Stimulated activated CD8-positive, alpha-beta memory T cell treated with anti-CD3 and anti-CD28 coated beads, Interleukin-2, amount 100 ng/mL, for 1 hour (primary cell): ENCODE measurements at places on chromosomes 2 and 18.

- DNase-seq, result no peak
These were observed 1575.4 kb upstream of the NXPH2 start for GRCh38 chr2:140355511-140356090.

GRCh38 chr18:76565238-76566173 lies 70.5 kb upstream of the ZNF516 start:
- DNase-seq, result no peak

- no peak for DNase-seq
These were observed 54.2 kb downstream of the LTBP1 start for GRCh38 chr2:33000986-33001385.

DNA sequence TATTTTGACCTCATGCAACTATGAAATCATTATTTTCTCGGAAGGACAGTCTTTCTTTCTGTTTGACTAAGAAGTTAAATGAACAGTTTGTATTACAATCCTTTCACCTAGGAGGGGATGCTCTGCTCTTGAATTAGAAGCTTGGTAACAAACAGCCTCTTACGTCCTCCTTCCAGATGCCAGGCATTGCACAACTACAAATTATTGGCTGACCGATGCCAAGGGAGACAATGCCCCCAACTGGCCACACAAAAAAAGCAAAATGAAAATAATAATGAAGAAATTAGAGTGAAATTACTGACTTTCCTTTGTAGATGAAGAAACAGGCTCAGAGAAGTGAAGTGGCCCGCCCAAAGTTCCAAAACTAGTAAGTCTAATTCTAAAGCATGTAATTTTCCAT lies 177.9 kb downstream of the CYRIA start:
- DNase-seq, result no peak

- DNase-seq, result no peak
These were observed 9.6 kb downstream of the SERPINB8 start for GRCh38 chr18:63979409-63979920.

- DNase-seq, result no peak
These were observed 40.3 kb downstream of the CYB5A start for GRCh38 chr18:74251297-74252038.

DNA sequence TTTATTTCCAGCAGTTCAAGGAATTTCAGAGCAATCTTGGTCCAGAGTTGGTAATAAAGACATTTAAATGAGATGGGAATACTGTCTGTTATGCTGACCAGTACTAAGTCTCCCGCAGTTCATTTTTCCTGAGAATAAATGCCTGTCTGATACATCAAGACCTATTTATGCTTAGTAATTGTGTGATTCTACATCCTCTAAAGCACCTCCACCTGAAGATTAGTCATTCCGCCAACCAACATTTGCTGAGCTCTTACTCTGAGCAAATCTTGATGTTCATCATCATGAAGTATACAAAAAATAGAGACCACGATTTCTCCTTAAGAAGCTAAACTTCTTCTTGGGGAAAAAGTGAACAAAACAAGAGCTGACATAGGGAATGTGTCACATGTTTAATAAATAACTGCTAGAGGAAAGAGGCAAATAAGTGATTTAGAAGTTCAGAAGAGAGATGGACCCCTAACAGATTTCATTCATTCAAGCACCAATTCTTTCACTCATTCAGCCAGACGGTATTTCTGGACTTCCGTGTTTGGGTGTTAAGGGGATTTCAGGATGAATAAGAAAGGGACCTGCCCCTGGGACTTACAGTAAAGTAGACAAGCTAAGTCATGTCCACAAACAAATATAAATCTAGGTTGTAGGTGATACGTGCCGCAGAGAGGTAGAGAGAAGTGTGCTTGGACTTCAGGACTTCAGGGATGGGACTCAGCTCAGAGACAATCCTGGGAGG lies 34.2 kb upstream of the PPP4R1 start:
- DNase-seq, result no peak

DNA sequence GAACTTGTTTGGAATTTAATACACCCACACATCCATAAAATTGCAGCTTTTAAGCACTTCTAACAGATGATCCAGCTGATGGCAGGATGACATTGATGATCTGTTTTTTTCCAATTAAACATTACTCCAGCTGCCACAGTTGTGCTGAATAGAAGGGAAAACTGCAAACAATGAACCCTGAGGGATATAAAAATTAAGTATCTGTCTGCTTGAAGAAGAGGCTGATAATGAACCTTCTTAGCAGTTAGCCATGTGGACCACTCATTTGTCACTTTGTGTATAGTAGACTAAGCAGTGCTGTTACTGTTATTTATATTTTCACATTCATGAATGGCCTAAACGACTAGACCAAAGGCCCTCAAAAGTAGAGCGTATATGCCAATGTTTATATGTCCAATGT lies 1201.0 kb upstream of the LRRTM1 start:
- no peak for DNase-seq

DNA sequence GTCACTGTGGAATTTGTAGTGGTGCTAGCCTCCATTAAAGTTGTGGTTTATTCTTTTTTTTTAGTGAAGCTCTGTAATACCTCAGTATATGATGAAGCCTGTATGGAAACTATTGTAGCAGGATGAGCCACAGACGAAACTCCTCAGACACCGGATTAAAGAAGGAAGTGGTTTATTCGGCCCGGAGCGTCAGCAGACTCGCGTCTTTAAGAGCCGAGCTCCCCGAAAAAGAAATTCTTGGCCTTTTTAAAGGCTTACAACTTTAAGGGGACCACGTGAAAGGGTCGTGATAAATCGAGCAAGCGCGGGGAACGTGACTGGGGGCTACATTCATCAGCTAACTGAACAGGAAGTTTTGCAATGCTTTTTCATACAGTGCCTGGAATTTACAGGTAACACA lies 8.1 kb upstream of the CCL20 start:
- no peak for DNase-seq

DNA sequence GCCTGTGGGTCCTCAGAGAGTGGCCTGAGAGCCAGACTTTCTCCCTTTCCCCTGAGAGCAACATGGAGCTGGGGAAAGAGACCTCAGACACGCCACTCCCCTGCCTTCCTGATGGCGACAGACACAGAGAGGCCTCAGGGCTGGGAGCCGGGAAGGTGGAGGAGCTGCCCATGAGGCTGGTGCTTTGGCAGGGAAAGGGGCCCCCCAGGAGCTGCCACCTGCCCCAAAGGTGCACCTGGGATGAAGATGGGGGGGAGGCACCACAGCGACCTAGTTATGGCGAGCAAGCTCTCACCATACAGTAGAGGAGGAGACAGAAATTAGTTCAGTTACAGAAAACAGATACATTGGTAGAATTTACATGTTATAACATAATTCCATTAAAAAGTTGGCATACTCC lies 80.7 kb upstream of the PXDN start:
- no peak for DNase-seq

DNA sequence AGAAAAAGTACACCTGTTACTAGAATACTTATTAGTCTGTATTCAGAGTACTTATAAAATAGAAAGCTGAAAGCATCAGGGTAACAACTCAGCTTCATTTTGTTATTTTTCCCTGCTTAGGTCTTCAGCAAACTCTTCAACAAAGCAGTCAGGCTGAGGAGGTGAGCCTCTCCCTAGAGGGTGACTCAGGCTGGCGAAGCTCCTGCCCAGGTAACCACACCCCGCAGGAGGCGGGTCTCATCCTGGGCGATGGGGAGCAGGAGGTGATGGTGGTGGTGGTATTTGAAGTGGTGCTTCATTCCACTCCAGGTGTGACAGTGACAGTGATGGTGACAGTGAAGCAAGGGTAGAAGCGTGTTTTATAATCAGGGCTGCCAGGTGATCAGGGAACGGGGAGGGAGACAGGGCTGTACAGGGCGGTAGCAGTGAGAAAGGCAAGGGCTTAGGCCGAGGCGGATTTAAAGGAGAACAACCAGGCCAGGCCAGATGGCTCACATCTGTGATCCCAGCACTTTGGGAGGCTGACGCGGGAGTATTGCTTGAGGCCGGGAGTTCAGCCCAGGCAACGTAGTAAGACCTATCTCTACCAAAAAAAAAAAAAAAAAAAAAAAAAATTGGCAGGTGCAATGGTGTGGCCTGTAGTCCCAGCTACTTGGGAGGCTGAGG lies 127.1 kb downstream of the SOCS6 start:
- DNase-seq, result no peak

GRCh38 chr2:19630921-19631320 lies 270.9 kb downstream of the TTC32 start:
- DNase-seq, result no peak

DNA sequence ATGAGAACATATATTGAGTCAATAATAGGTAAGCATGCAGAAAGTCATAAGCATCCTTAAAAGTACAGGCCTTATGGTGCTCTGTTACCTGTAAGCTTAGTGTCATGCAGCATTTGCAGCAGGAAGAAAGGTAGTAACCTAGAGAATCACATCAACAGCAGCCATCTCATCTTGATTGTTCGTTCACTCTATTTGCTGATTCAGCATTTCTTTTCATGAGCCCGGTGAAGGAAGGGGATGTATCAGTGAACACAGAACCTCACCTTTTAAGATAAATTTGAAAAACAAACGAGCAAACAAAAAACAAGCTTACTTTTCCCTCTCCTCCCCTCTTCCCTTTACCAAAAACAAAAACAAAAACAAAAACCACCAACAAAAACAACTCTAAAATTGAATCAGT lies 89.9 kb downstream of the MIB1 start:
- DNase-seq, result no peak

- DNase-seq, result no peak
These were observed 15.2 kb upstream of the CHAC2 start for GRCh38 chr2:53752385-53752784.

GRCh38 chr2:231884438-231885140 lies 41.6 kb downstream of the NPPC start:
- no peak for DNase-seq

DNA sequence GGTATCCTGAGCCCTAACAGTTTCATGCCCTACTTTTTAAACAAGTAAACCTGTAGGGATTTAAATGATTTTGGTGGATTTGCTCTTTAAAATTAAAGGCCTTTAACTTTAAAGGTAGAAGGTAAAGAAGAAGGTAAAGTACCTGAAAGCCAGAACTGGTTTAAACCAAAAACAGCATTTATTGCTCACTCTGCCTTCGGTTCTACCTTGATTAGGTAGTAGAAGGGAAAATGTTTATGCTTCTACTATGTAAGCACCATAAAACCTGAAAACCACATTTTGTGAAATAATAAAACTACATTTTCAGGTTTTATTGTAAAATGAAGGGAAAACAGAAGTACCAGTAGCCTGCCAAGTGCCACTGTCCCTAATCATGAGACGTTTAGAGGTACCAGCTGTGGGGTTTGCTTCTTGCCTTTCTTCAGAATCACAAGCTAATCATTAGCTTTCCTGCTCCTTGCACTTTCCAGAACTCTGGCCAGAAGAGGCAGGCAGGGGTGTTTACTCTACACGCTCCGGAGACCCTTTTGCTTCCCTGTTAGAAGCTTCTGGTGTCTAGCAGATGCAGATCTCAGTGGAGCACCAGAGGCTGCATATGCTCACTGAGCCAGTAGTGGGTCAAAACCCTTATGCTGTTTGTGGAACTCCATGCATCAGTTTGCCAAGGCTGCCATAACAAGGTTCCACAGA lies 33.3 kb downstream of the RPIA start:
- DNase-seq, result no peak

GRCh38 chr2:159053161-159054031 lies 85.0 kb downstream of the TANC1 start:
- DNase-seq, result no peak

DNA sequence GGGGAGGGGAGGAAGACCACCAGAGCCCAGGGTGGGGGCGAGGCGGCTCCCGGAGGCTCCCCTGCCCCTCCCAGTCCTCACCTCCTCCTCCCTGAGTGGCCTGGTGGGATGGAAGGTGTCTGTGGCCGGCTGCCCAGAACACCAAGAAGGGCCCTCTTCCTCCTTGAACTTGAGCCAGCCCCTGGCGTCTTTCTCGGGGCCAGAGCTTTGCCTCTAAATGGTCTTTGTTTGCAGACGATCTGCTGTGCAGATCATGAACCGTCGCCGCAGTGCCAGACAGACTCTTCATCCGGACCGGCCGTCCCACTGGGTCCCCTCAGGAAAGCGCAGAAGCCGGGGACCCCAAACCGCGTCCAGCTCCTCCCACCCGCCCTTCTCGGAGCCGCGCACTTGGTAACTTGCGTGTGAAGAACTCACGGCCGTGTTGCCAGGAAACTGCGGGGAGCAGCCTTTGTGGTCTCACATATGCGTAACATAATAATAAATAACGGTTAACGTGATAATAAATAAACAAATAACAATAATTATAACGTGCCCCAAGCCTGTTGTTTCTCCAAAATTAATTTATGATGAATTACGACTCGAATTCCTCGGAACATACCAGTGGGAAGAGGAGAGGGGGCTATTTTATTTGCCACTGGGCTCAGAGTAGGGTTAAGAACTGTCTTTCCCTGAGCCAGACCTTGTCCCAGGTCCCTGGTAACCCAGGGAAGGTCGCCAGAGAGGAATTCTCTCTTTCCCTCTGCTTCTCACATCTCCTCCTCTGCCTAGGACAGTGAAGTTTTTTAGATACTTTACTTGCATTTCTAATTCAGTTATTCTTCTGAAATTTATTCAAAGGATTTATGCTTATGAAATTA lies 41.0 kb downstream of the PTGR3 start:
- DNase-seq, result no peak

DNA sequence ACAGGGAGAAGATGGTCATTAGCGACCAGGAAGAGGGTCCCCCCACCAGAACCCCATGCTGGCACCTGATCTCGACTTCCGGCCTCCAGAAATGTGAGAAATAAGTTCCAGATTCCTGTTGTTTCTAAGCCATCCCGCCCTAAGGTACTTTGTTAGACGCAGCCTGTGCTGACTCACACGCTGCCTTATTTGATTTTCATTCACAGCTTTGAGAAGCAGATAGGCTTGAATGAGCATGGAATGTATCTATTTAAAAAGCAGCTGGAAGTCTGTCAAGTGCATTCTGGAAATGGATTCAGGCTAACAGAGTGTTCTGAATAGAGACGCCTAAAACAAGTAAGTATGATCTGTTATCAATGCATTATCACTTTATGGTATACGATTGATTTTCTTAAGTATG lies 8.3 kb upstream of the IL1R2 start:
- DNase-seq, result no peak

- no peak for DNase-seq
These were observed 69.1 kb upstream of the KCNE4 start for GRCh38 chr2:222982909-222983265.

GRCh38 chr18:34529358-34530335 lies 180.5 kb upstream of the DTNA start:
- no peak for DNase-seq

DNA sequence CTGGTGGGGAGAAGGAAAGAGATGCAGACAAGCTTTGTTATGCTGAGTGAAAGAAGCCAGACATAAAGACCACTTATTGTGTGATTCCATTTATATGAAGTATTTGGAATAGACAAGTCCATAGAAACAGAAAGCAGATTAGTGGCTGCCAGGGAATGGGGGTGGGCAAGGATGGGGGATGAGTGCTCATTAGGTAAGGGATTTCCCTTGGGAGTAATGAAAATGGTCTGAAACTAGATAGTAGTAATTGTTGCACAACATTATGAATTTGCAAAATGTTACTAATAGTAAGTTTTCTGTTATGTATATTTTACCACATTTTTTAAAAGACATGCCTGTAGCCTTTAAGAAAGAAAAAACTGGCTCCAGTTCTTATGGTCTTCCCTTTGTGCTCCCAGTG lies 154.9 kb downstream of the LNPK start:
- DNase-seq, result no peak
